Myocyte (in vitro differentiated cells): ENCODE measurements at places on chromosomes 16 and 17.

- DNase-seq, result no peak
Observed at GRCh38 chr17:7916385-7916682, 245 bp upstream of the RNF227 start.

DNA sequence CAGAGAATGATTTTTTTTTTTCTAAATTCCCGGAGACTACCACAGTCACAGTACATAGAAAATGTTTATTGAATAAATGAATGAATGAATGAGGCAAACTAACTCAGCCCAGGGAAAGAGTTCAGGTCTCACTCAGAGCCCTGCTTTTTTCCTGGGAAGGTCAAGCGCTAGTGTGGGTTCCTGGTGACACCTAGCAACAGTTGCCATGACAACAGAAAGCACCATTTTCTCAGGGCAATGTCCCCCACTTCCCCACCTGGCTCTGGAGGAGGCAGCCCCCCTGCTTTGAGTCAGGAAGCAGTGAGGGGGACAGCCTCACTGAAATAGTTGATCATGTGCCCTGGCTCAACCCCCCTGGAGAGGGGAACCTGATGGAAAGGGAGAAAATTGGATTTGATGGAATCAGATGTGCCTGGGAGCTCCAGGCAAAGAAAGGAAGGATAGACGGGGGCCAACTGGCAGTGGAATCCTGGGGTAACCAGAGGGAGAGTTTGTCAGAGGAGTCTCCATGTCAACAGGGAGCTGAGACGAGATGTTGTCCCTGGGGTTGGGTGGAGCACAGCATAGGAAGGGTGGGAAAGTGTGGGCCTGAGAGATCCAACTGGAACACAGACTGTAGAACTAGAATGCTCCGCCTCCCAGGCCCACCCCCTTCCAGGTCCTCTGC is 242.2 kb upstream of the CCL2 start:
- DNase-seq, result no peak

DNA sequence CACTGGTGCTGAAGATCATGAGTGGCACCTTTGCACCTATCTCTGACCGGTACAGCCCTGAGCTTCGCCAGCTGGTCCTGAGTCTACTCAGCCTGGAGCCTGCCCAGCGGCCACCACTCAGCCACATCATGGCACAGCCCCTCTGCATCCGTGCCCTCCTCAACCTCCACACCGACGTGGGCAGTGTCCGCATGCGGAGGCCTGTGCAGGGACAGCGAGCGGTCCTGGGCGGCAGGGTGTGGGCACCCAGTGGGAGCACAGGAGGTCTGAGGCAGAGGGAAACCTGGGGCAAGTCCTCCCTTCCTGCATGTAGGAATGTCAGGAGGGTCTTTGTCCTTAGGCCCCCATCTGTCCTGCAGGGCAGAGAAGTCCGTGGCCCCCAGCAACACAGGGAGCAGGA is 6.5 kb upstream of the TRAF4 start:
- no peak for DNase-seq

GRCh38 chr17:8001976-8002720 is at the start of gene GUCY2D:
TSS of gene GUCY2D (plus strand) at chr17:8002615. CDS start at chr17:8003048, 433 bp downstream.
- DNase-seq, result peak; percentile 36

DNA sequence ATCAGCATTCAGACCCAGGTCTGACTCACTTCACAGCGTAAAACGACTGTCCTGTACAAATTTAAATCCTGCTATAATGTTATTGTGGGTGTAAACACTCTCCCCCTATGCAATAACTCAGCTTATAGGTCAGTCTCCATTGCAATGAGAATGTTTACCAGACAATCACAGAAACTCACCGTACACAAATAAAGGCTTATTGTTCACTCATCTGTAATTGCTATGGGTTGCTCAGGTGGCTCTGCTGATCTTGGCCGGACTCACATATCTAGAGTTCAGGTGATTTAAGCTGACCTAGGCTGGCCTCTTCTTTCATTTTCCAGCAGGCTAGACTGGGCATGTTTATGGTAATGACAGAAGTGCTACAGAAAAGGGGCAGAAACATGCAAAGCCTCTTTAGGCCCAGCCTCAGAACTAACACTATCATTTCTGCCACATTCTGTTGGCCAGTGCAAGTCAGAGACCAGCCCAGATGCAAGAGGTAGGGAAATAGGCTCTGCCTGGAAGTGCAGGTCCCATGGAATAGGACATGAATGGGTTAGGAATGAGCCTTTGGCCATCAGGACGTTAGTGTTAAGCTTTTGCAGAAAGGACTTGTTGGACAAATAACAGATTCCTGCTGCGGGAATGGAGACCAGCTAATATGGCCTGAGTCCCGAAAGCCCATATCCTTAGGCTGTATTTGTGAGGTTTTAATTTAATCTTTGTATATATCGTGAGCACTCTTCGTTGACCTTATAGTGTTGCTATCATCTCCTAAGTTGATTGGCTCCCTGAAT is 44.0 kb downstream of the HLF start:
- no peak for DNase-seq
